ACHN (cell line): ENCODE measurements at places on chromosomes 11 and 22.
A peak's percentile ranks its signal among the peaks of the same experiment; 100 is the strongest.

DNA sequence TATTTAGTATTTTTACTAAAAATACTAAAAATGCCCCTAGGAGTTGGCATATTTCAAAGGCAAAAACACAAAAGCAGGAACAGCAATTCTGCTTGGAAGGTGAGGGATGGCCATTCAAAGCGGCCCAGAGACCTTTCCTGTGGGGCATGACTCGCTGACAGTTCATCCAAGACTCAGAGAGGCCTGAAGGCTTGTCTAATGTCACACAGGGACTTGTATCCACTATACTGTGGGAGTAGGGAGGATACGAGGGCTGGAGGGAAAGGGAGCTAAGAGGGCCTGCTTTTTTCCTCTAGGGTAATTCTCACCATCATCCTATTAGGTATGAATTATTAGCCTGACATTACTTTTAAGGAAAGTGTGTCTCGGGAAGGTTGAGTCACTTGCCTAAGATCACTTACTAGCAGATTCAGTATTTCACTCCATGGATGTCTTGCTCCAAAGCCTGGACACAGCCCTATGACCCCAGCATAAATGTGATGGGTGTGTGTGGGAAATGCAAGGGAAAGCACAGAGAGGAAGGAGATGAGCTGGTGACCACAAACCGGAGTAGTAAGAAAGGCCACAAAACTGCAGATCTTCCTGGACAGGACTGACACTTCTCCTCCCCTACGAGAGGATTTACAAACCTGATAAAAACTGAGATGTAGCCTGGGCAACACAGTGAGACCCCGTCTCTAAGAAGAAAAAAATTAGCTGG is 16.7 kb upstream of the UCP3 start:
- peak; percentile 6 for DNase-seq

DNA sequence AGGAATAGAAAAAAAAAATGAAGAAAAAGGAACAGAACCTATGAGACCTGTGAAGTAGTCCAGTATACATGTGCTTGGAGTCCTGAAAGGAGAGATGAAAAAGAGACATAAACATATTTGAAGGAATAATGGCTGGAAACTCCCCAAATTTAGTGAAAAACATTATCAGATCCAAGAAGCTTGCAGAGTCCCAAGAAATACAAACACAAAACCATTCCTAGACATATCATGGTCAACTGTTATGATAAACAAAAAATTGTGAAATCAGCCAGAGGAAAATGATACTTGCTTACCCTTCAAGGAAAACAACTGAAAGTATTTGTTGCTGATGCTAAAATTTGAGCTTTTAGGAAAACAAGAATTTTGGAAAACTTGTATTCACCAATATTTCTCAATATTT is 250.1 kb downstream of the DDX10 start:
- no peak for DNase-seq

- no peak for DNase-seq
Observed at GRCh38 chr11:95485115-95485900, 254.3 kb upstream of the SESN3 start.

- DNase-seq: no peak
Observed at GRCh38 chr11:126186708-126187529, 24.5 kb downstream of the RPUSD4 start.

DNA sequence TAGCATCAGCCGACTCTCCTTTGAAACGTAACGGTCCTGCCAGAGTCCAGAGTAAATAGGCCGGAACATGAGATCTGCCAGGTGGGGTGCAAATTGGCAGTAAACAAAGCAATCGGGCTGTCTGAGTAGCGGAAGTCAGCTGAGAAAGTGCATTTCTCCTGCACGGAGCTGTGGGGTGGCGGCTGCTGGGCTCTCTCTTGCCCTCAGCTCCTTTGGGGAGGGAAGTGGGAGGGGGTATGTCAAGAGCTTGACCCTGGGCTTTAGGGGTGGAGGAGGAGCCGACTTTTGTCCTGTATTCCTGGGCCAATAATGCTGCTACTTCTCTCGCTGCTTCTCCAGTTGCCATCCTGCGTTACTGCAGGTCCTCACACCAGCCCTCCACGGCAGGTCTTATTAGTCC is 11.6 kb downstream of the GRIK4 start:
- no peak for DNase-seq

GRCh38 chr11:81870066-81870412 is 863.6 kb downstream of the FAM181B start:
- DNase-seq: no peak

DNA sequence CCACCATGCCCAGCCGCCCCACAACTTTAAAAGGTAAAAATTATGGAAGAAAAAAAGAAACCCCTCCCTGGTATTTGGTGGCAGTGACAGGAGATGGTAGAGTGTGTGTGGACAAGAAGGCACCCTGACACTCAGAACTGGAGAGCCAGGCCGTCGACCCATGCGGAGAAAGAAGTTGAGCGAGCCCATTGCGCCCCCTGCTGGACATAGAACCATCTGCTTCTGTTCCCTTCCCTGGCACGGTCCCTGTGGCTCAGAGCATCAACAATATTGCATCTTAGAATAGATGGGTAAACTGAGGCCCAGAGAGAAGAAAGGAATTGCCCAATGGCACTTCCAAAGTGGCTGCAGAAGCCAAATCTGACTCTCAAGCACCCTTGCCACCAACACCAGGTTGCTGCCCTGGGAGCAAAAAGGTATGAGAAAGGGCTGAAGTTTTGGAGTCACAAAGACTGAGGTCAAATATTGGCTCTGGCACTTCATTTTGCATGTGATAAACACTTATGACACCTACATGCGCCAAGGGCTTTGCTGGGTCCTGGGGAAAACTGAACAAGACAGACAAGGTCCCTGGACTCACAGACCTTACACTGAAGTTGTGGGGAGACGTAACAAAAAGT is 8.6 kb downstream of the MRPL11 start:
- peak; percentile 60 for DNase-seq

GRCh38 chr11:92744929-92745585 is 224.4 kb upstream of the MTNR1B start:
- DNase-seq: no peak

- no peak for DNase-seq
Observed at GRCh38 chr22:30889996-30890480, 78.5 kb downstream of the MORC2 start.

DNA sequence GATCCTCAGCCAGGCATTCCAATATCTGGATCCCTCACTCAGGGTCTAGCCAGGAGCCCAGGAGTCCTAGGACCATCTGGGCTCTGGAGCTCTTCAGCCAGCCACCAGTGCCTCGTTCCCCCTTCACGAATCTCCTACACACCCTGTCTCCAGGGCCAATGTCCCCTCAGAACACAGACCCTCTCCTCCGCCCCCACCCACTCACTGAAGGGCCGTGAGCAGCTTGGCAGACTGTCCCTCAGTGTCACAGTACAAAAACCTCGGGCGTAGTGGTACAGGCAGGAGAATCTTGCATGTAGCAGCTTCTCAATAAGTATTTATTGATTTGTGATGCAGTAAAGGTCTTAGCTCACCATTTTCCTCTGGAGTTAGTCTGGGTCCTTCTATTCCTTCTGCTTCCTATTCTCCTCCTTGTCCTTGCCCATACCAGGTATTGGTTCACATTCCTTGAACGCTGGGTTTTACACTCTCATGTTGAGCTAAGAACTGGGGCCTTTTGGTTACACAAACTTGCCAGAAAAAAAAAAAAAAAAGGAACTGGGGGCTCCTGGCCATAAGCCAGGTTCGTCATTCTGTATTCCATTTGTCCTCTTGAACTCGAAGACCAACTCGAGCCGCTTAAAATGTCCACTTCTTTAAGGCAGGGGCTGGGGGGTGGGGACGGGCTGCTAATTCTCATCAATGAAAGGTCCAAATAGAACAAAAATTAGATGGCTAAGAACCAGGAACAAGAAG is 2.3 kb downstream of the CXCR5 start:
- no peak for DNase-seq

DNA sequence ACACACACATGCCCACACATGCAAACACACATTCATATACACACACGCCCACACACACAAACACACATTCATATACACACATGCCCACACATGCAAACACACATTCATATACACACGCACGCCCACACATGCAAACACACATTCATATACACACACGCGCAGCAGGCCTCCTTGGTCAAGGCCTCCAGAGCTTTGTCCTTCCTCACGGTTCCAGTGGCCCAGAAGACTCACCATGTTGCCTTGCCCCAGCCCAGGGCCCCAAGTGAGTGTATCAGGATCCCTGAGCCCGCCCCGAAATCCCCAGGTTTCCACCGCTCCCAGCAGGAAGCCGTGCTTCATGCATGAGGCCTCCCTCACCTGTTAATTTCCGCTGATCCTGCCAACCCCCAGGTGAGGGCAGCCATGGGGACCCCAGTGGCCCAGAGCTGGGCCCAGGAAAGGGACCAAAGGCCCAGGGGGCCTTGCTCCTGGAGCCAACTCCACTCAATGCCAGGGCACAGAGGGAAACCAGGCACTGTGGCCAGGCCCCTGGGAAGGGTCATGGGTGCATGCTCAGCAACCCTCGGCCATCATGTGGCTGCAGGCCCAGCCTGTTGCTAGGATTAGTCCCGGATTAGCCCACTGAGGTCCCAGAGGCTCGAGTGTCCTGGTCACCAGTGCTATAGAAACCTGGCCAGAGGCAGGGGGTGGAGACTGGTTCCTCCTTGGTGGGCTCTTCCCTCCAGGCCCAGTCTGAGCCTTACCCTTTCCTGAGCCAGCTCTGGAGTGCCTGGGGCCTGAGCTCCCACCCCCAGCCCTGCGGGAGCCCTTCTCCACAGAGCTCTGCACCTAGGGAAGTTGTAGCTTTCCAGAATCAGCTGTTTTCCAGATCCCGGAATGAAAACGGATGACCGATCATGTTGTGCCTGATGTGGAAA is 34.4 kb downstream of the IGF2 start:
- DNase-seq: no peak

DNA sequence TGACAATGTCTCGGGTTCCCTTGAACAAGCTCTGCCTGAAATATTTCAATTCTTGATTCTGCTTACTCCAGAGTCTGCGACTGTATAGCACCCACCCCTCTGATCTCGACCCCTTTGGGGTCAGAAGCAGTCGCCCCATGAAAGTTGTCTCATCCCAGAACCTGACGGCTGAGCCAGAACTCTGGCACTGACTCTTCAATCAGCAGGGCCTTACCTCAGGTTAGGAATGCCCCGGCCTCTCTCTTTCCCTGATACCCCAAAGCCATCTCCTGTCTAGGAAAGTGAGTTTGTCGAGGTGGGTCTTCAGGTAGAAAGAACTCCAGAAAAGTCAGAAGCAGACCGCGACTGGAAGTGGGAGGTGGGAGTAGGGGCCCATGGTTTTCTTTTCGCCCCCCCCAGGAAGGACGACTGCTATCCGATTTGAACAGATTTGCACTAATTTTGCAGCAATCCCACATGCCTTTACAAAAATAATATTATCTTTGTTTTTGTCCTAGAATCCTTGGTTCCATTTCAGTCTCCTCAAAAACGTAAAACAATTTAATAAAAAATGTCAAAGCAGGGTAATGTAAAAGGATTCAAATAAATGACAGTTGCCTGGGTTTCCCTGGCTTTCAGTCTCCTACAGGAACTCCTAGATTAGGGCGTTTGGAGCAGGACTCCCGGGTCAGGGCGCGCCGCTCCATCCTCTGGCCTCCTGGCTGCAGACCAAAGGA is 898 bp upstream of the ROBO3 start:
- no peak for DNase-seq

- peak; percentile 30 for DNase-seq
Observed at GRCh38 chr11:34356130-34356529, 1.7 kb downstream of the ABTB2 start.

DNA sequence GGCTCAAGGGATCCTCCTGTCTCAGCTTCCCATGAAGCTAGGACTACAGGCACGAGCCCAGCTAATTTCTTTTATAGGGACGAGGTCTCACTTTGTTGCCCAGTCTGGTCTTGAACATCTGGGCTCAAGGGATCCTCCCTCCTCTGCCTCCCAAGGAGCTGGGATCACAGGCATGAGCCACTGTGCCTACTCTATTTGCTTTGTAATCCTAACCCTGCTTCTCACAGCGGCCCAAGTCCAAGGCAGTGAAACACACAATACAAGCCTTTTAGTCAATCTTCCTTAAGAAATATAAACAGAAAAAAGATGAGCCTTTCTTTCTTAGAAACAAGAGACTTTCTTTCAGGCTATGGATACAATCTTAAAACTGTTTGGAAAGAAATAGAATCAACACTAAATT is 115.2 kb upstream of the SORL1-AS1 start:
- no peak for DNase-seq

GRCh38 chr11:35981581-35981980 is 37.7 kb downstream of the LDLRAD3 start:
- no peak for DNase-seq

GRCh38 chr22:44646668-44647067 is 55.3 kb upstream of the PRR5 start:
- no peak for DNase-seq

- DNase-seq: no peak
Observed at GRCh38 chr11:80816966-80817365, 1376.1 kb upstream of the TENM4 start.

DNA sequence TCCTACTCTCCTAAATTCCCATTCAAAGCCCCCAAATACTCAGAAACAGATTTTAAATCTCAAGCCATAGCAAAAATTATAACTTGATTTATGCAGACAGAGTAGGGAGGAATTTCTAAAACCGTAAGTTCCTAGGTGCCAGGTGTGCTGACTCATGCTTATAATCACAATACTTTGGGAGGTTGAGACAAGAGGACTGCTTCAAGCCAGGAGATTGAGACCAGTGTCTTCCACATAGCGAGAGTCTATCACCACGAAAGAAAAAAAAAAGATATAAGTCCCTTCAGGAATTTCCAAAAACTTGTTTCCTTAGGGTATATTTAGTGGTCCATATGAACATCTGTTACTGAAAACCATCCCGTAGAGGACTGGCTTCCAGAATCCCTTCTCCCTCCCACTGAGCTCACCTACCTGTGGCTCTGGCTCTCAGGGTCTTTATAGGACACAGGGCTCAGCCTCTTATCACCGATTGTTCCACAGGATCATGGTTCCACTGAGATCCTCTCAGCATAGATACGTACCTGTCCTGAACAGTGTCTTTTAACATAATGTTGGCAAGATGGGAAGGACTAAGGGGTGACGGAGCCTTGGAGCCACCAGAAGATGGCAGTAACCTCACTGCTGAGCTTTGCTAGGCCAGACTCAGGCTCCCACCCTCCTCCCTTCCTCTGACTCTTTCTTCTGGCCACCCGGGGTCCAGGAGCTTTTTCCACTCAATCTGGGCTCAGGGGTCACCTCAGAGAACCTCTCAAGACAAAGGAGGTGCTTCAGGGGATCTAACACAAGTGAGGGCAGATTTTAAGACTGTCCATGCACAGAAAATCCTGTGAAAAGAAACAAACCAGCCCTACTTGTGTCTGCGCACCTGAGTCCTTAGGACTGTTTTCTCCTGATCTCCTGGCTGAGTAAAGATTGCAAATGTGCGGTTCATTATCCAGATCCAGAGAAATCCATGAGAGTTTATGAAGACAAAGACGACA is 117.5 kb upstream of the TOP3B start:
- peak; percentile 33 for DNase-seq
